Esophagus squamous epithelium (tissue), 5 donors: ENCODE measurements at places on chromosomes 16 and 17.

GRCh38 chr16:84136331-84137125, 8.4 kb downstream of the HSDL1 start:
- DNase-seq, result no peak

DNA sequence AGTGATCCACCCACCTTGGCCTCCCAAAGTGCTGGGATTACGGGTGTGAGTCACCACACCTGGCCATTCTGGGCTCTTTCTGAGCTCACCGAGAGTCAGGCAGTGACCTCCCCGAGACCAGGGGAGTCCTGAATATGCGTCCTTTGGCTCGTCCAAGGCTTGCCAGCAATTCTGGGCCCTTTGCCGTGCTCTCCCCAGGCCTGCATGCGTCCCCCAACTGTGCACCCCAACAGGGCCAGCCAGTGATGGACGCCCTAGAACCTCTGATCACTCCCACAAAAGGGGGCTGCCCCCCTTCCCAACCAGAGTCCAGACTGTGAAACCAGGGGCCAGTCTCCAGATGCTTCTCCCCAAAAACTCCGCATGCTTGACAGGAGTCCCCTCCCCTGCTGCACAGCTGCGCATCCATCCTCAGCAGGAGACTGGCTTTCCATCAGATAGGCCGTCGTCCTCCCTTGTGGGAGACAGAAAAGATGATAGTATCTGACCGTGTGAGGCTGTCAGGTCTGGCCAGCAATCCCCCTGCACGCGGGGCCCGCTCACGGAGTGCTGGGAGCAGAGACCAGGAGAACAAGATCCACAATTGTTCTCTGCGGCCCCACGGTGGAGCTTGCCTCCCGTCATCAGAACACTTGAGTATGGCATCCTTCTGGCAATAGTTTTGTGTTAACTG, 15.5 kb downstream of the HS3ST6 start:
- DNase-seq, result no peak

DNA sequence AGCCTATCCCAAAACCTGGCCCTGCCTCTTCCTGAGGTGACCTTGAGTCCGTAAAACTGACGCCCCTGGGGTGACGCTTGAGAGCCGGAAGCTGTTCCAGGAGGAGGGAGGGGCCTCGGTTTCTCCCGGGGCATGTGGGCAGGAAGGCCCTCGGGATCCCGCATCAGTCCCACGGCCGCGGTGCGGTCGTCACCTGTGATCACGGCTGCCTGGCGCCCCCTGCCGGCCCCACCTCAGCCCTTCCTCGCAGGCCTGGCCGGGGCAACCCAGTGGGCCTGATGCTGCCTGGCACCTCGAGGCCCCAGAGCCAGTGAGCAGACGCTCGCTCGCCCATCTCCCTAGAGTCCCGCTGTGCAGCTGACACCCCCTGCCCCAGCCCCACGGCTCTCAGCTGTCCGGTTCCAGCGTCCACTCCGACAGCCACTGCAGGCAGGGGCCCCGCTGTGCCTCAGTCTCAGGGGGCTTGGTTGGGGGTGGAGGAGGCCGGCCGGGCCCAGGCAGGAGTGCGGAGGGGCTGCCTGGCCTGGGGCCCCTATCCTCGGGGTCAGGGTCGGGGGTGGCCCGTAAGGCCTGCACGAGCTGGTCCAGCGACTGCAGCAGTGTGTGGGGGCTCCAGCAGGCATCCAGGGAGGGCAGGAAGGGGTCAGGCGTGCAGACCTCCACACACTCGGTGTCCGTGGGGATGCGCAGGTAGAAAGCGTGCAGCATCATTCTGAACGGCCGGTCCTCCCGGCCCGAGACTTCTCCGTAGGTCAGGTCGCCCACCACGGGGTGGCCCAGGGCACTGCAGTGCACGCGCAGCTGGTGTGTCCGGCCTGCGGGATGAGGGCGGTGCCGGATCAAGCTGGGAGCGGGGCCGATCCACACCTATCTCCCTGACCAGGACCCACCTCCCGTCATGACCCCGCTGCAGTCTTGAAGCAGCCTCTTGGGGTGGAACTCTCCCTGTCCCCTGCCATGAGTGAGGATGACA, 2.3 kb downstream of the RPUSD1 start:
- DNase-seq, result no peak

DNA sequence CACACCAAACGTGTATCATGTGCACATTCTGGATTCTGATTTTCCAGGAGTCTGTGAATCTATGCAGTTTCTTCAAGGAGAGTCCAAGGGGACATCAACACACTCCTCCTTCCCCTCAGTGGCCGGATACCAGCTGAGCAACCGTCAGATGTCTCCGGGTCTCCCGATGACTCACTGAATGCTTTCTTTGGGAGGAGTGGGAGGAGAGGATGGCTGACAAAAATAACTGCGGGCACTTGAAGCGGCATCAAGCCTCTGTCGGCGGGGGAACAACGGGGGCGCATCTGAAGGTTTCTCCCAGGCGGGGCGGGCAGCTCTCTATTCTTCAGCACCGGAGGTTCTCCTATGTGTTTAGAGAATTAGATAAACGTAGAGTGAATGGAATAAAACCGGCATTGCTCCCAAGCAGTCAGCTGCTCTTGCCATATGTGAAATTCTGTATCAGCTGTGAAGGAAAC, 24.6 kb upstream of the LRRC75A start:
- no peak for DNase-seq

DNA sequence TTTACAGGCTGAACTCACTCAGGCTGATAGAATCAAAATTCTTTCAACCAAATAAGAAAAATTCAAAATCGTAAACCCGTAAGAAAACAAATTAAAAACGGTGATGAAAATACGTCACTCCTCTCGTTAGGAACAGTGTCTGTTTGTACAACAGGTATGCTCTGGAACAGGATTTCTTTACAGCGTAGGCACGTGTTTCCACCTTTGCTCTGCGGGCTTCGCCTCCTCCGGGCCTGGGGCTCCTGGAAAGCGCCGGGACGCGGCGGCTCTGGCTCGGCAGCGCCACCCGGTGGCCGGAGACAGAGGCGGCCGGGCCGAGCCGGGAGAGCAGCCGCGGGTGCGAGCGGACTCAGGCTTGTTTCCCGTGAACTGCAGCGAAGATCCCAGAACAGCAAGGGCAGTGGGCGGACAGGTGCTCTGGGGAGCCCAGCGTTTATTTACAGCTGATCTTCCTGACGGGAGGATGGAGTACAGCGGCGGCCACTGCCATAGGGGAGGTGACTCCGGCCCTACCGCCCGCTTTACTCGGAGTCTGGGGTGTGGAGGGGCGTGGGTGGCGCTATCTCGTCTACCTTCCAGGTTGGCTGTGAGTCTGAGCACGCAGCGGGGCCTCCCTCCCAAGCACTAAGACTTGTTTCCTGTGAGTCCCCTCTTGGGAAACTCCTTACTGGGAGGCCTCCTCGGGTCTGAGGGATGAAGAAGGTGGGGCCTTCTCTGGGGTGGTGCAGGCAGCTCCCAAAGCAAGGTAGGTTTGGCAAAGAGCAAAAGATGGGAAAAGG, 40.5 kb upstream of the ATP2A3 start:
- DNase-seq, result no peak

GRCh38 chr16:4016658-4017057, 99.6 kb downstream of the ADCY9 start:
- no peak for DNase-seq

- no peak for DNase-seq
Measured at GRCh38 chr16:70770626-70771552, 30.1 kb downstream of the VAC14 start.

GRCh38 chr16:58393138-58393504, 850 bp downstream of the GINS3 start:
- no peak for DNase-seq

DNA sequence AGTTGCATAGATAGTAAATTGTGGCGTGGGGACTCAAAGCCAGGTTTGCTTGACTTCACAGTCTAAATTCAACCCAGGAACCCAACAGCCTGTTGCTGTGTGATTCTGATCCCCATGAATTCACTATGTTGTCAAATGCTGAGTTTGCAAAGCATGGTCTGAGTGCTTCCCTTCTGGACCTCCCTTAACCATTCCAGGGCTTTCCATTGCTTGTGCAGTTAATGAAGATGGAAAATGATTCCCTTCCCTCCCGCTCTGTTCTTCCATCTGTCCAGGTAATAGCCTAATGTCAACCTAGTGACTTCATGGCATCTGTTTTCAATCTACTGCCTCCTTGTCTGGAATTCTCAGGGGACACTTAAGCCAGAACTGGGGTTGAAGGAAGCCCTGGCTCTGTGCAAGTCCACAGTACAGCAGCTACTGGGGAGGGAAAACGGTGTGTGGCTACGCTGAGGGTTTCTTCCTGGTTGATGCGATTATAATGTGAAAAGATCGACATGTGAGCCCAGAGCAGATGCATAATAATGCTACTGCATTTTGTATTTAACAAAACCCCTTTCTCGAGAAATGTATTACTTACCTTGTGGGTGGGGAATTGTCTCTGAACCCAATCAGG, 206.7 kb downstream of the CDH13 start:
- no peak for DNase-seq

GRCh38 chr16:88297178-88297720, 85.5 kb upstream of the ZNF469 start:
- DNase-seq, result no peak

- DNase-seq, result no peak
Measured at GRCh38 chr17:43129671-43130010, 4.5 kb upstream of the BRCA1 start.

DNA sequence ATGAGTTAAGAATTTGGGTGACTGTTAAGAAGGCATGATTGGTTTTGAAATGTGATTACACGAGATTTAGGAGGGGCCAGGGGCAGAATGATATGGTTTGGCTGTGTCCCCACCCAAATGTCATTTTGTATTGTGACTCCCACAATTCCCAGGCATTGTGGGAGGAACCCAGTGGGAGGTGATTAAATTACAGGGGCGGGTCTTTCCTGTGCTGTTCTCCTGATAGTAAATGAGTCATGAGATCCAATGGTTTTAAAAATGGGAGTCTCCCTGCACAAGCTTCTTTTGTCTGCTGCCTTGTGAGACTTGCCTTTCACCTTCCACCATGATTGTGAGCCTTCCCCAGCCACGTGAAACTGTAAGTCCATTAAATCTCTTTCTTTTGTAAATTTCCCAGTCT, 34.6 kb downstream of the TMEM100 start:
- DNase-seq, result no peak

DNA sequence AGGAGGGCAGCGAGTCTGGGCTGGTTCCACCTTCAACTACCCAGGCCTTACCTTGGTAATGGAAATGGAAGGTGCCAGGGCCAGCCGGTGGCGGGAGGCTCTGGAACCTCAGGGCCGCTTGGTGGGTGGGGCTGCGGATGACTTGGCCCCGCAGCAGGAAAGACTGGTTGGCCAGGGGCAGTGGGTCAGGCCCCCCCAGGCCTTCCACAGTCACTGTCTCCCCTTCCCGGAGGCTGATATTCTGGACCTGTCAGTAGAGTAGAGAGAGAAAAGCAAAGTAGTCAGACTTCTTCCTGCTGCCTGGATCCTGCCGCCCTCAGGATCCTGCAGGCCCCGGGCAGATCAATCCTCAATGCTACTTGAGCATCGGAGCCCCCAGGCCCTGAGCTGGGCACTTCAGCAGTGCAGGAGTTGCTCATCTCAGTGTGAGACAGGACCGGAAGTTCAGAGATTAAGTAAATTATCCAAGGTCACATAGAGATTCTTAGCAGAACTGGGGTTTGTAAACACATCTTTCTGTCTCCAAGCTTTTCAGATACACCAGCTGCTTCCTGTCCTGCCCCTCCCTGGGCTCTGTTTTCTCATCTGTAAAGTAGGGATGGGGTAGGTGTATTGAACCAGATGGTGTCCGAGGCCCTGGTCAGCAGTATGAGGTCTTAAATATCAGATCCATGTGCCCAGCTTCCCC, 18.5 kb upstream of the PHF12 start:
- DNase-seq, result no peak

GRCh38 chr17:77456951-77457548, 316.3 kb downstream of the SEC14L1 start:
- no peak for DNase-seq

- no peak for DNase-seq
Measured at GRCh38 chr17:28142305-28142704, 99.8 kb downstream of the NLK start.

DNA sequence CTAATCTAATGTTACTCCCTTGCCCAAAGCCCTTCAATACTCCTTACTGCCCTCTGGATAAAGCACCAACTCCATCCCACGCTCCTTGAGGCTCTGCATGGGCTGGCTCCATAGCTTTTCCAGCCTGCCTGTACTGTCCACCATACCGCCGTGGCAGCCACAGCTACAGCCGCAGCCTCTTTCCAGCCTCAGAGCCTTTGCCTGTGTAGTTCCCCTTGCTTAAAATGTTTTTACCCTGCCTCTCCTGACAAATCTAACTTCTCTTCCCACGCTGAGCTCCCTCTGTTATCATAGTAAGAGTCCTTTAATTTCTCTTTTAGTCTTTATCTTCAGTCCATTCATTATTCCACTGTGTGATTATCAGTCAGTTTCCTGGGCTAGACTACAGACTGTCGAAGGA, 22.0 kb downstream of the TEX14 start:
- DNase-seq, result no peak

GRCh38 chr16:23025692-23026307, 123.5 kb downstream of the USP31 start:
- DNase-seq, result no peak

- no peak for DNase-seq
Measured at GRCh38 chr16:19655242-19655777, 62.7 kb downstream of the KNOP1 start.

DNA sequence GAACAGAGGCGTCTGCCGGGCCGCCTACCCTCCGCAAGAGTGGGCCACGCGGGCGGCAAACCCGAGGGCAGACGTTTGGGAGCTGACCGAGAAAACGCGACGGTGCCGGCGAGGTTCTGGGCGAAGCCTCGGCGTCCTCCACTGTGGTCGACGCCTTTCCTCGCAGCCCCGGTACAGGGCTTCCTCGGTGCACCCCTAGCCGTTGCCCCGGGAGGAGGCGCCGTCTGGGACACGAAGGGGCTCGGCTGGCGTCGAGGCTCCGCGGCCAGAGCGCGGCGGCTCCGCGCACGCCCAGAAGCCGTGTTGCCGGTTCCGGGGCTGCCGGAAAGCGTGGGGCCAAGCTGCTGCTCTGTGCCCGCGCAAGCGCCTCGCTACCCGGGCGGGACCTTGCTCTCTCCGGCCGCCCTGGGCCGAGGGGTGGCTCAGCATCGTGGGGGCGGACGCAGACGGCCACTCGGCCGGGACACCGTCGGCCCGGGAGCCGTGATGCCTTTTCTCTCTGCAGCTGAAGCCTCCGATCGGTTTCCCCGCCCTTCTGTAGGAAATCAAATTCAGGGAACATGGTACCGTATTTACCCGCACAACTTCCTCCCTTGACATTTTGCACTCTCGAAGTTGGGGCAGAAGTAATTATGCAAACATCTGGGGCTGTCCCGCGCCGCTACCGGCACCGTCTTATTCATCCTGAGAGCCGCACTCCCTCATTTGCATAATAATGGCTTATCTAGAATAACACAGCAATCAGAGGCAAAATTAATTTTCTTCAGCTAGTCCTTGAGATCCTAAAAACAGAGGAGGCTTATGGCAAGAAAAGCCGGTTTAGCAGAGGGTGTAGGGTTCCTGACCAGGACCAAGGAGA, 7.3 kb upstream of the CBX8 start:
- DNase-seq, result no peak

- DNase-seq, result no peak
Measured at GRCh38 chr17:44331249-44331760, 6.7 kb upstream of the SLC25A39 start.

DNA sequence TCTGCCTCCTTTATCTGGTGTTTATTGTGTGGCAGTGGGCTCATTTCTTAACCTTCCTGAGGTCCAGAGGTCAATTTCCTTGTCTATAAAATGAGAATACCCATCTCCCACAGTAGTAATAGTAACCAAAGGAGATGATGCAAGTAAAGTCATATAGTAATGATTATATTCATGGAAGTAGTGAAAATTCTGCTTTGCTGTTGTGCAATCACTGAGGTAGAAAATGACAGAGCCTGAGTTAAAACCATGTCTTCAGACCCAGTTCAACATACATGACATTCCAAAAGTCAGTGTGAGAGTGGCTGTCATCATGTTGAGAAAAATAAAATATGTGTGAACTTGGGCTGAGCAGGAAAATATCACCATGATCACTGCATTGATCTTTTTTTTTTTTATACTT, 864 bp upstream of the UMOD start:
- no peak for DNase-seq
